ENCODE measurements at places on chromosomes 2 and 18.

- DNase-seq = peak; percentile 64
Measured at GRCh38 chr2:134120733-134121630, 132.9 kb upstream of the MGAT5 start.

GRCh38 chr2:231287696-231288095 lies 89.3 kb downstream of the ARMC9 start:
- DNase-seq = no peak

DNA sequence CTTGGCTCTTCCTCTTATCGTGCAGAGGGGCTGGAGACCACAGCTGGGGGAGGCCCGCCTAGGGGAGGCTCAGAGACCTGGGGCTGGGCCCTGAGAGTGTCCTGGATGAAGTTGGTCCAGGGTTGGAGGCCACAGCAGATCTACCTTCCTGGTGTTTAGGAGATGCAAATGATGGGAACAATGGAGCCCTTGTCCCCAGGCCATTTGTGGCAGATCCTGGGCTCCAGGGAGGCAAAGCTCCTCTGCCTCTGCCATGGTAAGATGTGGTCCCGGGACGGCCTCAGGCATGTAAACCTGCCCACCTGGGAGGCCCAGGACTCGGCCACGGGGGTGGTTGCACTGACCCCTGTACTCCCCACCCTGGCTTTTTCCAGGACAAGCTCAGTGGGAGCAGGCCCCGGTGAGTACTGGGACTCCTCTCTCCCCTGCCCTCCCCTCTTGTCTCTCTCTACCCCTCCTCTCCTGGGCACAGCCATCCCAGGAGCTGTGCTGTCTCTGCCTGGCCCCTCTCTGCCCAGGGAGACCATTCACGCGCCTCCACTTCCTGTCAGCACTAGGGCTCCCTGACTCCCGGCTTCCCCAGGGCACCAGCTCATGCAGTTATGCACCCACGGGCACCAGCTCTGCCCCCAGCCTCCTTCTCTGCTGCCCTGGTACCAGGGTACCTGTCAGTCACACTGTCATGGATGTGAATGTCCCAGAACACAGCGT lies 10.9 kb downstream of the SH2D6 start:
- DNase-seq = no peak

DNA sequence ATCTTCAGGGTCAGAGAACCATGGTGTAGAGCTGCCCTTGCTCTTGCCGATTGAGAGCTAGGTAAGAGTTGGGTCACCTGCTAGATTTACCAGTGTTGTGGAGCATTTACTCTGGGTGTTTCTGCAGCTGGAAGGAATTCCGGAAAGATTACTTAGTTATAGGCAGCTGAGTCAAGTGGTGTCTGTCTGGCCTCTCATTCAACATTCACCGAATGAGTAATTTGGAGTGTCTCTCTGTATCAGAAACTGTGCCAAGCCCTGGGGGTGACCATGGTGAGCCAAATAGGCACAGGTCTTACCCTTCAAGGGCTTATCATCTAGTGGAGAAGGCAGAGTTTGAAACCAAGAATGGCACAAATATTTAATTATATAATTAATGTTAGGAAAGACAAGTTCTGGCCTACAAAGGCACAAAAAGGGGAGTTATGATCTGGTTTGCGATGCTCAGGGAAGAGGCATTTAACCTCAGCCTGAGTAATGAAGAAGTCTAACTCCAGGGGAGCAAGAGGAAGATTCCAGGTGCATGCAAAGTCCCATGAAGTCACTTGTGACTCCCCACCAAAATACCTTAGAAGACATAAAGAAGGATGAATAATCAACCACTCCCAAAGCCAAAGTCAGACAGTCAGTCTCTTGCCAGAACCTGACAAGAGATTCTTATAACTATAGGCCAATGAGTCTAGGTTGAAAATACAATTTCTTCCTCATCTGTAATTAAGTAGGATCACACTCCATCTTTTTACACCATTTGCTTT lies 12.5 kb downstream of the SETBP1 start:
- no peak for DNase-seq

- DNase-seq = no peak
Measured at GRCh38 chr2:133836691-133837345, 268.6 kb upstream of the NCKAP5 start.

DNA sequence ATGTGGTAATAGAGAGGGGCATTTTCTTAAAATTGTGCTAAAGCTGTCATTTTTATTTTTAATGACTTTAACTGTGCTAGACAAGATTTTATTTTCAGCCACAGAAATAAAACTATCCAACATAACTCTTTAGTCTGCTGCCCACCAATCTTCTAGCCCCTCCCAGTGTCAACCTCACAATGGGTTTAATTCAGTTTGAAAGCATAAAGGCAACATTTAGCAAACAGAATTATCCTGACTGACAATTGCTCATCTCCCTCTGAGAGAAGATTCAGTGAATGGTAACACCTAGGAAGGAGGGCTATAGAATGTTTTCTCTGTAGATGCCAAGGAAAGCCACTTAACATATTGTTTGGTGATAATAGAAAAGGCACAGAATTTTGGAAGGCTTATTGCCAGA lies 5.2 kb downstream of the ERMN start:
- DNase-seq = no peak

DNA sequence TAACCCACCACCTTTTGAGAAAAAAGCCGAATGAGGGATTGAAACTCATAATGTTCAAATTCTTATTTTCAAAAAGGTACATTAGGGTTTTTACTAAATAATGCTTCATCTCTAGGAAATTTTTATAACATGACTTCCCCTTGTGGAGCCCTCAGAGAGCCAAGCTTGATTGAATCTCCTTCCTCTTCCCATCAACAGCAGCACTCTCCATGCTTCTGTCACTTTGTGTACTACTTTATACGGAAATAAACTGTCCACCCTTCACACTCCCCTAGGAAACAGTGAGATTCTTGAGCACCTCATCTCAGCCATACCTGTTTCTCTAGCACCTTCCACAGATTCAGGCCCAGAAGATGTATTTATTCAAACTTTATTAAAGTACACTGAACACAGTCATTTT lies 51.8 kb downstream of the TFPI start:
- no peak for DNase-seq

- no peak for DNase-seq
Measured at GRCh38 chr2:90069290-90069894, 1377.9 kb downstream of the RPIA start.

- no peak for DNase-seq
Measured at GRCh38 chr2:12376025-12376424, 340.7 kb upstream of the TRIB2 start.

- no peak for DNase-seq
Measured at GRCh38 chr2:71586471-71586870, 133.1 kb downstream of the DYSF start.

DNA sequence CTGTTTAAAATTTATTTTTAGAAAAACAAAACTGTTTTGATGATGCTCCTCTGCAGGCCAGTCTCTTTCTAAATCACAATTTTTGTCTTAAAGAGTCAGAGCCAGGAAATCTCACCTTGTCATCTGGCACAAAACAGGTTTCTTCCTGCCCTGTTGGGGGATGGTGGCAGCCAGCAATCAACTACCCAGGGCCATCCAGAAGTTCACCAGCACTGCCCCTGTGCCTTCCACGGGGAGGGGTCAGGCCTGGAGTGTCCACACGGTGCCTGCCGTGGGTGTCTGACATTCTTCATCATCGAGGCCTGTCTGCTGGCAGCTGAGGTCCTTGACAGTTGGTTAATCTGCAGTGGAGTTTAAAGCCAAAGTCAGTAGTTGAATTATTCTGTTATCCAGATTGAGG lies 40.0 kb upstream of the BMP10 start:
- DNase-seq = no peak

- peak; percentile 75 for DNase-seq
Measured at GRCh38 chr2:218880102-218880858, at the start of gene WNT10A. Gene WNT10A, plus strand, starts transcription at chr2:218880852. Its CDS starts 144 bp downstream, at chr2:218880996.

- peak; percentile 15 for DNase-seq
Measured at GRCh38 chr2:55014962-55015939, 35.0 kb downstream of the RTN4 start.

- no peak for DNase-seq
Measured at GRCh38 chr2:9100080-9100876, 96.8 kb upstream of the MBOAT2 start.

DNA sequence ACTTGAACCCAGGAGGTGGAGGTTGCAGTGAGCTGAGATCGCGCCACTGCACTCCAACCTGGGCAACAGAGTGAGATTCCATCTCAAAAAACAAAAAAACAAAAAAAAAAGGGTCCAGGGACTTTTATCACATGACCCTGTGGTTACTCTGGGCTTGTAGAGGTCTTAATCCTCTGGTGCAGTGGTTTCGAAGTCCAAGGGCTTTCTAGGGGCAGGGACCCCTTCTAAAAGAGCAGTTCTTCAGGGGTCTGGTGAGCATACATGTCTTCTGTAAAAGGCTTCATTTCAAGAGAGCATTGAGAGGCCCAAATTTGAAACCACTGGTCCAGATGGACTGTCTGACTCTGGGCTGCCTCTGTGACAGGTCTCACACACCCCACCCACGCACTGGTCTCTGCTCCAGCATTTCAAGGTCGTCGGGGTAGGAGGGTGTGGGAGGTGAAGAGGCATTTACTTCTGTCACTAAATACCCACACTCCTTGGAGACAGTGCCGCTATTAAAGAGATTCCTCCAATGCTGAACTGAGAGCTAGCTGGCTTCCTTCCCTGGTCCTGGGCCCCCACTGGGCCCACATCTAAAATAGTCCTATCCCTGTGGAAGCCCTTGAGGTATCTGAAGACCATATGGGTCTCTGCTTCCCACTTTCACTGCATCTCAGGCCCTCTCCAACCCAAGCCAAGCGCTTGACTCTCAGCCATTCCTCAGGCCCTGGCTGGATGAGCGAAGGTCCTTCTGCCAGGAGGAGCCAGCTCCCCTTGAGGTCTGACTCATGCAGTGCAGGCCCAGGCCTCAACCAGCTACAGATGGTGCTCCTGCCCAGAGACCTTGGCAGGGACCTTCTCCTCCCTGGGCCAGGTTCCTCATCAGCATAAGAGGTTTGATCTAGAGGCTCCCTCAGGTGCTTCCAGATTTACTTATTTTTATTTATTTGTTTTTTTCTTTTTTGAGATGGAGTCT lies 44.8 kb downstream of the PAX8 start:
- DNase-seq = no peak

DNA sequence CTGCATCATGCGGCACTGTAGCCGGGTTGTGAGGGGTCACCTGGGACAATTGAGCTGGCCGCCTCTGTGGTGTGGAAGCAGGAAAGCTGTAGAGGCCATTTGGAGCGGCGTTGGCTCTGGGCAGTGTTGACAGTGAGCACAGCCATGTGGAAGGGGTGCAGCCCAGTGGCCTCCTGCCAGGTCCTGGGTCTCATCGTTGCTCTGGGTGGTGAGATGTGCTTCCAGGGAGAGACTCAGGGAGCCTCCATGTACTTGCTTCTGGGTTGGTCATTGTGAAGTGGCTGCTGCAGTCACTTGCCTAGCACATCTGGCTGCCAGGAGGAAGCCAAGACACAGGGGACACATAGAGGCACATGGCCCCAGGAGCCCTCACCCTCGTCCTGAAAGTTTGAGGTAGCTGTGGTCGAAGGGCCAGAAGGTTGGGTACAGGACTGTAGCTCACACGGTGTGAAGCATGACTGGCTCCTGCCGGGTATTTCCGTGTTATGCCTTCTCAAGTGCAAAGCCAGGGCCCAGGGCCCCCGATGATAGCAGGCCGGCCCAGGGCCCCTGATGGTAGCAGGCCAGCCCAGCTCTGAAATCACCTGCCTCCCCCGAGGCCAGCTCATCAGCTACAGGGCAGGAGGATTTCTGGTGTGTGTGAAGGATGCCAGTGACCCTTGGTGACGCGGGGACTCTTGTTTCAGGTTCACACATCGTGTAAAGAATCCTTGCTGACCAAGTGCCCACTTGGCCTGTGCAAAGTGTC lies 82.6 kb downstream of the DGKD start:
- DNase-seq = no peak

DNA sequence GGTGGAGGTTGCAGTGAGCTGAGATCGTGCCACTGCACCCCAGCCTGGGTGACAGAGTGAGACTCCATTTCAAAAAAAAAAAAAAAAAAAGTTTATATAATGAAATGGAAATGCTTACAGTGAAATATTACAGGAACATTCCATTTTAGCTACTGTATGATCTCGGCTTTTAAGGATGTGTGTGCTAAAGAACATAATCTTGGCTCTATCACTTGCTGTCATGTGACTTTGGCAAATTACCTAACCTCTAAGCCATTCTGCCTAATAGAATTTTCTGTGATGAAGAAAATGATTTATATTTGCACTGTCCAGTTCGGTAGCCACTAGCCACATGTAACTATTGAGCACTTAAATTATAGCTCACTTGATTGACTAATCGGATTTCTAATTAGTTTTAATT lies 36.3 kb downstream of the SMAD4 start:
- no peak for DNase-seq

DNA sequence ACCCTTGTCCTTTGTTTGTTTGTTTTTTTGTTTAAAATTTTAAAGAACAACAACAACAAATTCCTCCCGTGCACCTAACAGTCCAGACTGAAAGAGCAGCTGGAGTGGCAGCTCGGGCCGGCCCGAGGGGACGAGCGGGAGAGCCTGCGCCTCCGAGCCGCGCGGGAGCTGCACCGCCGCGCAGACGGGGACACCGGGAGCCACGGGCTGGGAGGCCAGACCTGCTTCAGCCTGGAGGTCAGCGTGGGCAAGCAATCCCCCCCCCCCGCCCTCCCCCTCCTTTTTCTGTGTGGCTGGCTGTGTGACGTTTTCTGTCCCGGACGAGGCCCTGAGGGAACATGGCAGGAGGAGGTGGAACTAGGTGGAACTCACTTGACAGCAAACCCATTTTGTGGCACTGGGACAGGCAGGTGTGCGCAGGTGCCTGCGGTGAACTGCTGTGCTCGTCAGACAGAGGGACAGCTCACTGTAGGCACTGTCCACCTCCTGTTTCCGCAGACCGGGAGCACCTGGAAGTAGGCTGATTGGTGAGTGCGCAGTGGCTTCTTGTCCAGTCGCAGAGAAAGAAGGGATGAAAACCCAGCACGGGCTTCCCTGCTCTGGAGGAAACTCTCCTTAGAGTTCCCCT lies 80.6 kb downstream of the MTCL1 start:
- no peak for DNase-seq

- no peak for DNase-seq
Measured at GRCh38 chr2:43905871-43906270, 67.1 kb downstream of the ABCG8 start.

DNA sequence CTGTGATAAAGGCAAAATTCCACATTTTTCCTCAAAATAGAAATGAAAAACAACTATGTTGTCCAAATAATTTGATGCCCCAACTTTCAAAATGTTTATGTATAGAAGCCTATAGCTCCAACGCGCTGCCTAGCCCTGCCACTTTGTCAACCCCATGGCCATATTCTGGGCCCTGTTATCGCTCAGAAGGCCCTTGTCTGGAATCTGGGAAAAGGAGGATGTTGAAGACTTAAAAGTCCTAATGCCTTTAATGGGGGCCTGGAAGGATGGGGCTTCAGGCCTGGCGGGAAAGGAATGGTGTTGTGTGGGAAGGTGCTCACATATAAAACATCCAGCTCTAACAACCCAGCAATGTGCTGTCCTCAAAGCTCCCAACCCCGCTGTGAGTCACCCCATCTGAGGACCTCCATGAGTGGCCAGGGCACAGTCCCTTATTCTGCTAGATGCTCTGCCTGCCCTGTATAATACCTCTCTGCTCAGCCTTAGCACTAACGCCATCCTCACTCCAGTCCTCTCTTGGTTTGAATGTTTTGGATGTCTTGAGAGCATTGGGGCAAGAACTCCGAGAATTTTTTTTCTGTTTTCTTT lies 86.0 kb downstream of the ACSL3 start:
- no peak for DNase-seq

GRCh38 chr2:26574900-26575560 lies 66.1 kb downstream of the CIB4 start:
- DNase-seq = no peak

GRCh38 chr2:42752314-42752713 lies 11.6 kb downstream of the OXER1 start:
- no peak for DNase-seq

GRCh38 chr18:31061945-31062344 lies 19.4 kb upstream of the DSC3 start:
- DNase-seq = no peak

All from stimulated activated naive CD4-positive, alpha-beta T cell (primary cell).